8988T (cell line): ENCODE measurements at places on chromosomes 1 and 21.

GRCh38 chr21:40766381-40766780 lies 80.6 kb downstream of the DSCAM start:
- no peak for DNase-seq

GRCh38 chr1:167554028-167554779 lies 642 bp upstream of the CREG1 start:
- no peak for DNase-seq

GRCh38 chr1:234899041-234899729 lies 229.5 kb downstream of the TOMM20 start:
- no peak for DNase-seq

DNA sequence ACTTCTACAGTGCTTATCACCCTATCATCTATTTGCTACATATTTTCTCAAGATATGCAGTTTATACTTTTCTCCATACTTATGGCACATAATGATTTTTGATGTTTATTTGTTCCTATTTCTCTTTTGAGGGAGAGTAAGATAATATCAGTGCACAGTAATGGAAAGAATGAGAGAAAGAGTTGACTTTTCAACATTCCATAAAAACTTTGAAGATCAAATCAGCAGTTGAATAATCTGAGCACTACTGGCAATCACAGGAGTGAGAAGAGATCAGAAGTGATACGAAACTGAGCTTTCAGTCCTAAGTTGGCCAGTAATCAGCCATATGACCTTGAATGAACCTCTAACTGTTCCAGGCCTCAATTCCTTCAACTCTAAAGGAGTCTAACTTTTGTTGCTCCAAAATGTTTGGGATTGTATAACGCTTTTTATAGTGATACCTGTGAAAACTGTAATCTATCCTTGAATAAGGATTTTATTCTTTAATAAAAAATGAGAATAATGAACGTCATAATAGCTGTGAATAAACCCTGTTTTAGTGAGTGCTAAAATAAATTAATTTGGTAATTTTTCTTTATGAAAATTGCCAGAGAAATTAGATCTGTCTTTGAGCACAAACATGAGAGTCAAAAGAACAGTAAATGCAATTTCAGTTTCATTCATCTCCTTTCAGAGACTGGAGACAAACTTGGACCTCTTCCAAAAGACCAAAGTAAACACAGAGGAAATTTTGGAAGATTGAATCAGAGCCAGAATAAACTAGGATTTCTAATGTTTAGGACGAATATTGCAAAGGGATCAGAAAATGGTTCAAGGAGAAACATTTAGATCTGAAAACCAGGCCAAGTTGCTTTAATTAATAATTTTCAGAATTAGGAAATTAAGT lies 309.9 kb downstream of the ADGRL2 start:
- DNase-seq: no peak

DNA sequence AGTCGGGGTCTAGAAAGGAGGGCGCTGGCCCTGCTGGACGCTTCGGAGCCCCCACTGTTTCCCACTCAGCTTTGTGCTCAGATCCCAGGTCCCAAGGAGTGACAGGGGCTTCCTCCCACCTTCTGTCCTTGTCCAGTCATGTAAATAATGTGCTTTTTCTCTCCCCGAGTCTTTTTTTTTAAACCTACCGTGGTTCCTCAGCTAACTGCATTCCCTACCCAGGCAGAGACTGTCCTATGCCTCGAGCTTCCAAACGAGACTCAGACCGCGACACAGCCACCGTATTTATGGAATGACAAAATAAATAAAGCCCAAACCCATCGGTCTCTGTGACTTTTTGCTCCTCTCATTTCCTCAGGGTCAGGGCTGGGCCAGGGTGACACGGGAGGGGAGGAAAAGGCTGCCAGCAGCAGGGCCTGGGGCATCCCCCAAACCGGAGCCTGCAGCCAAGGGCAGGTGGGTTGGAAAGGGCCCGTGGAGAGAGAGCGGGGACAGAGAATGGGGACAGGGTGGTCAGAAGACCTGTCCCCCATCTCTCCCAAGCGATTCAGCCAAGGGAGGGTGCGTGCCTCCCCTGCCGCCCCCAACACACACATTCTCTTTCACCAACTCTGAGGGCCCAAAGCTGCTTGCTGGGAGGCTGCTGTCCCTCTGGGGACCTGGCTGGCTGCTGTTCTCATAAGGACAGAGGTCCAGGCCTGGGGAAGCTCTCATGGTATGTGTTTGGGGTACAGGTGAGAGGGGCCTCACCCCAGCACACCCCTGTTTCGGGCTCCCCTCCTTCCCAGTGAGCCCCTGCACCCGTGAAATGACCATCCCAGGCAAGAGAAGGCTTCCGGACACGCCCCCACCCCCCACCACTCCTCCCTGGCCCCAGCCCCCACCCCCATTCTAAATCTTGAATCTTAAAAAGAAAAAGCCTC lies 55.4 kb downstream of the KCNAB2 start:
- no peak for DNase-seq

- no peak for DNase-seq
Observed at GRCh38 chr1:89454845-89455521, 69.6 kb upstream of the LRRC8B start.

DNA sequence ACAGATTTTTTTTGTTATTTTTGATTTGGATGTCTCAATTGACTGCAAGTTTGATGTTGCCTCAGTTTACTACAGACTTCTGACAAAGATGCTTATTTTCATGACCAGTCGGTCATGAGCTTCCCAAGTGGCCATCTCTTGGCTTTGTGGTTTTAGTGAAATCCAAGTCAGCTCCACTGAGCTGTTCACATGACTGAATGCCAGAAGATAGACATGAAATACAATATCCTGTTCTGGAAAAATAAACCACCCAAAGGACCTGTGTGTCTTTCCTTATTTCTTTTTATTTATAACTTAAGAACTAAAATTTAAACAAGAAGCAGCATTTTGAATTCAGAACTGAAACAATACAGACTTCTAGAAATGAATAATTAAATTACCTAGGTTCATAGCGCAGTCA lies 89.3 kb downstream of the HMCN1 start:
- DNase-seq: no peak

DNA sequence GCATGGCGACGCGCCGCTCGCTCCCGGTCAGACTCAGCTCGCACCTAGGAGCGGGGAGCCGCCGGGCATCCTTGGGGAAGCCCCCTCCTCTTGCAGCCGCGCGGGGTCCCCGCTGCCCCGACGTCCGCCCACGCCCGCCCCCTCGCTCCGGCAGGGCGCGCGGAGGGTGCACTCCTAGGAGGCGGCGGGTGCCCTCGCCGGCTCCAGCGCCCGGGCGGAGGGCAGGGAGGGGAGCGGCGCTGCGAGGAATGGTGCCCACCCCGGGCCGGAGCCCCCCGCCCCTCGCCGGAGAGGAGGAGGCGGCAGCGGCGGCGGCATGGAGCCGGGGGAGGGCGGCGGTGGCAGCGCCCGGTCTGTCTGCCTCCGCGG lies 488 bp downstream of the FAM78B start:
- DNase-seq: no peak

GRCh38 chr1:167059045-167059808 lies 30.9 kb downstream of the GPA33 start:
- no peak for DNase-seq

DNA sequence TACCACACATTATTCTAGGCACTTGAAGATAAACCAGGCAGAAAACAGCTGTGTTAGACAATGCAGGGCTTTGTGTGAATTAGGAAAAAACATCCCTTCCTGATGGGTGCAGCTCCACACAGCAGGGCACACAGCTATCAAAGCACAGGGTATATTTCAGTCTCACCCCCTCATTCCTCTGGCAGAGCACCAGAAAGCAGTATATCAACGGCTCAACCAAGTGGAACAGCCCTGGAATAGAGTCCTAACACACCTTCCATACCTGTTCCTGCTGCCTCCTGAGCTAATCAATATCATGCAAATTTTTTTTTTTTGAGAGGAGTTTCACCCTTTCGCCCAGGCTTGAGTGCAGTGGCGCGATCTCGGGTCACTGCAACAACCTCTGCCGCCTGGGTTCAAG lies 32.1 kb downstream of the LYST start:
- DNase-seq: no peak

DNA sequence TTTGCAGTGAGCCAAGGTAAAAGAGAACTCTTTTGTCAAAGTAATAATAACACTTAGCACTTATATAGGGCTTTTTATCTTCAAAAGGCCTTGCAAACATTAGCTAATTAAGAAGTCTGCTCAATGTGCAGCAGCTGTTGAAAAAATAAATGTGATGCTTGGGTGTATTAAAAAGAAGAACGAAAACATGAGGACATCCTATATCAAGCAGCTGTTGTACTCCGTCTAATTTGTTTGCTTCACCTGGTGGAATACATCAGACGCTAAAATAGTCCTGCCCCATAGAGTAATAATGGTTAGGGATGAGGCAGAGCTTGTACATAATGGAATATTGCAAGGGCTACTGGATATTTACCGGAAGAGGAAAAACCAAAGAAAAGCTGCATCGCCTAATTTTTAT lies 299.5 kb downstream of the ST6GALNAC3 start:
- DNase-seq: no peak

DNA sequence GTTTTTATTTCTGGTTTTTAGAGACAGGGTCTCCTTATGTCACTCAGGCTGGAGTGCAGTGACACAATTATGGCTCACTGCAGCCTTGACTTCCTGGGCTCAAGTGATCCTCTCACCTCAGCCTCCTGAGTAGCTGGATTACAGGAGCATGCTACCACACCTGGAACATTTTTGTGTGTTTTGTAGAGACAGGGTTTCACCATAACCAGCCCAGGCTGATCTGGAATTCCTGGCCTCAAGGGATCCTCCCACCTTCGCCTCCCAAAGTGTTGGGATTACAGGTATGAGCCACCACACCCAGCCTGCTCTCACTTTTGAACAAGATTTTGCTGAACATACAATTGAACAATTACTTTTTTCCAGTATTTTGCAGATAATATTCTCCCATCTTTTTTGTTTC lies 24.0 kb upstream of the HYI start:
- no peak for DNase-seq

GRCh38 chr1:151811181-151811580 lies 6.0 kb upstream of the LINGO4 start:
- DNase-seq: no peak

DNA sequence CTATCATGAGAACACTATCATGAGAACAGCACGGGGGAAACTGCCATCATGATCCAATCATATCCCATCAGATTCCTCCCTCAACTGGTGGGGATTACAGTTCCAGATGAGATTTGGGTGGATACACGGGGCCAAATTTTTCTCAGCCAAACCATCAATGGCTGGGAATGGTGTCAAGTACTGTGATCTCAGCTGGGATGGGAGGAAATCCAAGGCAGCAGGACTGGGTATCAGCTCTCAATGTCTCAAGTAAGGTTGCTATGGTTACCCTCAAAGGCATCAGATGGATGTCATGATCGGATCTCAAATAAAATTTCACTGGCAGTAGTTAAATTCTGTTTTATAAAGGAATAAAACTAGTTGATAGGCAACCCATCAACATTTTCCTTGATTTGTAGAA lies 399.0 kb downstream of the KCNT2 start:
- DNase-seq: no peak

- no peak for DNase-seq
Observed at GRCh38 chr1:89974256-89974655, 20.7 kb upstream of the ZNF326 start.

DNA sequence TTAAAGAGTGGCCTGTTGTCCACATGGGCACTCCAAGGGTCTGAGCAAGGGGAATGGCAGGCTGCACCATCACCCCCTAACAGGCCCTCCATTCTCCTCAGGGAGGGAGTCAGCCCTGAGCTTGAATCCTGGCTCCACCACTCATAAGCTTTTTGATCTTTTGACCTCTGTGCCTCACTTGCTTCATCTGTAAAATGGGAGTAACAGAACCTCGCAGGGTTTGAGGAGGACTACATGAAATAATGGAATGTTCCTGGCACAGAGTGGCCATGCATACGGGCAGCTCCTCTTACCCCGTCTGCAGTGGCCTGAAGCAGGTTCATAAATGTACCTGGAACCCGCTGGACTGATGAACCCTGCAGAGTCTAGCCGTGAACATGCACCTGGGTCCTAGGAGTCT lies 2.1 kb upstream of the XKR8 start:
- no peak for DNase-seq

DNA sequence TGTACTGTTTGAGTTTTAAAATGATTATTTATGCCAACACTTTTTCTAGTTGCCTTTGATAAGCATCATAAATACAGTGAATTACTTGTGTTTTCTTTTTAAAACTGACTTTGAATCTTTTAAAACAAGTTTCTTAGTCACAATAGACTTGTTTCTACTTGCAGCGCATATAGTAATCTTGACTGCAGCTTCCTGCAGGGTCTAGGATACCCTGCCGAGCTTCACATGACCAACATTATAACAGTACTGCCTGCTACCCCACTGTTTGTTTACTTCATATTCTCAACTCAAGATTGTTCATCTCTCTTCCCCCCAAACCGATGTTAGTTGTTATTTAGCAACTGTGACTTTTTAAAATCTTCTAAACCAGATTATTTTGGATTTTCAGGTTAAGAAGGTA lies 751.3 kb upstream of the NEGR1 start:
- DNase-seq: no peak
